Naive thymus-derived CD8-positive, alpha-beta T cell (primary cell): ENCODE measurements at places on chromosomes 1 and 21.

DNA sequence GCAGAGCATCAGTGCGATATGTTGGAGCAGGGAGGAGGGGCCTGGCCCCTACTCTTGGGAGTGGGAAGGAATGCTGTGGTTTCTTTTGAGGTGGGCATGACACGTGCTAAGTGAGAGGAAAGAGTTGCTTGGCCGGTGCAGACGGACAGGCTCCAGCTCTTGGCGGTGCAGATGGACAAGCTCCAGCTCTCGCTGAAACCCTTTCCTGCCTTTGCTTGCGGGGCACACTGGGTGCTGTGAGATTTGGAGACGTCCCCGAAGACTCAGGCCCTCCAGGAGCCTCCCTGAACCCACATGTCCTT is 15.9 kb downstream of the PDXK start:
- peak overlapping the region; percentile 84 for H3K27ac ChIP-seq
- no peak overlapping the region for H3K4me3 ChIP-seq
- DNase-seq: no peak
- H3K27me3 ChIP-seq: no peaks in the 10 kb centered on the region
- no peaks in the 10 kb centered on the region for H3K36me3 ChIP-seq

DNA sequence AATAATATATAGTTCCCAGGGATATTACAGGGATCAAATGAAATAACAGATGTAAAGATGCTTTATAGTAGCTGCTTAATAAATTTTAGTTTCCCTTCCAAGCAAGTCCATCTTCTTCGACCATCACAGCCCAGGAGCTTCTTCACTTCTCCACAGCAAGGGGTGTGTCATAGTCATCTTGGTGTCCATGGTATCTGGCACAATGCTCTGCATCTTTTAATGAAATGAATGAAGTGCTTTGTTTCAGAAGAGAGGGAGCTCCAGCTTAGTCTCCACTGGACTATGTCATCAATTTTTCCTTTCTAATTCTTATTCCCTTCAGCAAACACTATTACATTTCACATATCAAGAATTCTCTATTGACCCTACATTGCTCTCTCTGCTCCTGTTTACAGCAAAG is 4.9 kb upstream of the MACF1 start:
- no peak overlapping the region for H3K4me3 ChIP-seq
- peak overlapping the region; percentile 98 for H3K27ac ChIP-seq
- no peaks in the 10 kb centered on the region for H3K36me3 ChIP-seq
- peaks cover 44% of the 10 kb centered on the region for H3K4me1 ChIP-seq
- H3K27me3 ChIP-seq: no peaks in the 10 kb centered on the region

DNA sequence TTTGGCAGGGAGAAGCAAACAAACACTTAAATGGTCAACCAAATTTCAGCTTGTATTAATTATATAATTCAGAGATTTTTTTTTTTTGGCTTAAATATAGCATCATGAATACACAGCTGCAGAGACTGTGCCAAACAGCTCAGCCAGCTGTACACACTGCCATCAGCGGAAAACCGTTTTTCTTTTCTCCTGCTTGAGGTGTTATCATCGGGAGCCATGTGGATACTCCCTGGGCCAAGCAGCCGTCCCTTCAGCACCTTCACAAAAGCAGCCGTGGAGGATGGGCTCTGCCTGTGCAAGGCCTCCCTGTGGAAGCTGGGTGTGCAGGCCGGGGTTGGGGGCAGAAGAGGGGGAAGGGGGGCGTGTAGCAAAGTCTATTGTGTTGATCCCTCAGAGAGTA is 85.0 kb downstream of the NUF2 start:
- no peaks in the 10 kb centered on the region for H3K36me3 ChIP-seq
- no peak for DNase-seq
- peaks cover 8% of the 10 kb centered on the region for H3K4me1 ChIP-seq
- H3K27me3 ChIP-seq: peaks cover 3% of the 10 kb centered on the region
- H3K4me3 ChIP-seq: no peak overlapping the region

- peak overlapping the region; percentile 93 for H3K4me3 ChIP-seq
- H3K36me3 ChIP-seq: peaks cover 16% of the 10 kb centered on the region
- DNase-seq: peak; percentile 33
- H3K27ac ChIP-seq: peak overlapping the region; percentile 95
These were observed 3.6 kb downstream of the S100A6 start for GRCh38 chr1:153532181-153532580.

GRCh38 chr1:185694081-185694480 is 40.1 kb upstream of the HMCN1 start:
- peak overlapping the region; percentile 90 for H3K27ac ChIP-seq
- H3K36me3 ChIP-seq: no peaks in the 10 kb centered on the region
- peak overlapping the region; percentile 81 for H3K4me3 ChIP-seq
- peak; percentile 34 for DNase-seq
- H3K27me3 ChIP-seq: peaks cover 15% of the 10 kb centered on the region

DNA sequence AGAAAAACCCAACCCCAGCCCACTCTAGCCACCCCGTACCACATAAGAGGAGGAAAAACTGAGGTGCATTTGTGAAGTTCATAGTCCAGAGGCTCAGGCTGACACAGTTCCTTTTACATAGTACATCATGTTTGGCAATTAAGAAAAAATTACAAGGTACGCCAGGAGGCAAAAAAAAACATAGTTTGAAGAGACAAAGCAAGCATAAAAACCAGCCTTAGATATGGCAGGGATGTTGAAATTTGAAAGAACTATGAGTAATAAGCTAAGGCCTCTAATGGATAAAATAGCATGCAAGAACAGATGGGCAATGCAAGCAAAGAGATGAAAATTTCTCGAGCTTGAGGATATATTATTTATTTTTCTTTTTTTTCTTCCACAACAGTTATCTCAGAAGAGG is 31.9 kb downstream of the MIXL1 start:
- peaks cover 17% of the 10 kb centered on the region for H3K36me3 ChIP-seq
- DNase-seq: no peak
- H3K27ac ChIP-seq: no peak overlapping the region

DNA sequence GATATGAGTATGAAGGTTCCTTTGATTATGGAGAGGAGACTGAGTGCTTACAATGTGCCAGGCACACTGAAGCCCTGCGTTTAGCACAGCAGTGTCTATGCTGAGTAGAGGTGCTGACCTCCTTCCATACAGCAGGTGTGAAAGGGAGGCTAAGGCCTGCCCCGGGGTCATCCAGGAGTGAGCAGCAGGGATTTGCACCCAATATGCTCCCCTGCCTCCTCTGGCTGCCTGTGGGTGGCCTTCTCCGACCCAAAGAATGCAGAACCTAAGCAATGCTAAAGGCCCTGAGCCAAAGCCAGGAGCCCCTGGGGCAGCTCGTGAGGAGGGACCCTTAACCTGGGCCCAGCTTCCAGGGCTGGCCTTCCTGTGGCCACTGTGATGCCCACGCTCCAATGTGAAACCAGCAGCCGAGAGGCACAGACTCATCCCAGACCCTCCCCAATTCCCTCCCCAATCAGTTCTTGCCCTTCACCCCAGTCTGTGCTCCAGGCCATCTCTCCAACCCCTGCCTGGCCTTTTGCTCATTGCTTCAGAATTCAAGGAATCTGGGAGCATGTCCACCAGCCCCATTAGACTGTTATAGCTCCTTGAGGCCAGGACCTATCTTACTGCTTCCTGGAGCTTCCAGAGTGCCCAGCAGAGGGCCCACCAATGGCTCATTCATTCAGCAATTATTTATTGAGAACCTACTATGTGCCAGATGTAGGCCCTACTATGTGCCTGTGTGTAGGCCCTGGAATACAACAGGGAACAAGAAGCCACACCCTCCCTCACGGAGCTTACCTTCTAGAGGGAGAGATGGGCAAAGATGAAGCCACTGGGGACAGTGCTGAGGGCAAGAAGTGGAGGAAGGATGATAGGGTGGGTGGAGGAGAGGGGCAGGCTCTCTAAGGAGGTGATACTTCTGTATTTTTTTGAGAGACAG is 53.3 kb downstream of the TAS1R2 start:
- H3K4me3 ChIP-seq: no peak overlapping the region
- no peaks in the 10 kb centered on the region for H3K36me3 ChIP-seq
- H3K27me3 ChIP-seq: peaks cover 10% of the 10 kb centered on the region
- H3K27ac ChIP-seq: no peak overlapping the region
- no peaks in the 10 kb centered on the region for H3K4me1 ChIP-seq

DNA sequence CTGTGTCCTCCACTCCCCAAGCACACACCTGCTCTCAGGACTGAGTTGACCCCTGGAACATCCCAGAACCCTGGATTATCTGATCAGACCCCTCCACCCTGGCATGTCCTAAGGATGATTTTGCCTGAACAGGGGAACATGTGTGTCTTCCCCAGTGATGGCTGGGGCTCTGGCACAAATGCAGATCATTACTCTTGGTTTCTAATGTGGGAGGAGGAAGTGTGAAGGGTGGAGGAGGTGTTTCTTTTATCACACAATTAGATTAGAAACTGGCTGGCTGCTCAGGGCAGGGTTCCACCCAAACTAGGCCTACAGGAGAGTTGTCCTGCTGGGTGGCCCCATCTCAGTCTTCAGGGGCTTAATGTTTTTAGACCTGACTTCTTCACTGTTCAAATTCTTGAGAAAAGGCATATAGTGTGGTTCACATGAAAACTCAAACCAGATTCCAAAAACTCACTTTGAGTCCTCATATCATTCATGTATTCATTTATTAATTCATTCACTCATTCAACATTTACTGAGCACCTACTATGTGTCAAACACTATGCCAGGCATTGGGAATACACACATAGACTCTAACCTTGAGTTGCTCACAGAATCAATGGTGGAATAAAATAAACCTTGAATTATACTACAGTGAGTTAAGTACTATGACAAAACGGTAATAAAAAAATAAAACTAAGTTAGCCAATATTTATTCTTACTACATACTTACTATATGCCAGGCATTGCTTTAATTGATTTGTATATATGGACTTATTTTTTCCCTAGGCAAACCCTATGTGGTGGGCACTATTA is 221.8 kb upstream of the JUN start:
- peaks cover 11% of the 10 kb centered on the region for H3K4me1 ChIP-seq
- DNase-seq: no peak

DNA sequence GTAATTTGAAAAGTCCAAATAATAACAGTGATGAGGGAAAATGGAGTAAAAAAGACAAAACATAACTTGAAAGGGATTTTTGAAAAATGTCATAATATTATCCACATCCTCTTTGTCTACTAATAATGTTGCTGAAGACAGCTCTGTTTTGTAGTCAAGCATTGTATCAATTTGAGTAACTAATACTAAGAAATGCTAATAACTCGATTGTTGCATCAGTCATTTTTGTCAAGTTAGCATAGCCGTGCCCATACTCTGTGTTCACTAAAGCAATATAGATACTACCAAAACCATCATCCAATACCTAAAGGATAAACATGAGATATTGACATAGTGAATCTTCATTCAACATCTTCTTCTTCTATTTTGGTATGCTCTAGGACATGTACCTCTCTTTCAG is 17.3 kb downstream of the PDC start:
- no peak overlapping the region for H3K4me3 ChIP-seq
- H3K27me3 ChIP-seq: no peaks in the 10 kb centered on the region
- H3K4me1 ChIP-seq: no peaks in the 10 kb centered on the region
- H3K27ac ChIP-seq: no peak overlapping the region
- no peak for DNase-seq
